CD4-positive, alpha-beta T cell treated with Interleukin-4 for 1 hour (primary cell): ENCODE measurements at places on chromosomes 4 and X.

DNA sequence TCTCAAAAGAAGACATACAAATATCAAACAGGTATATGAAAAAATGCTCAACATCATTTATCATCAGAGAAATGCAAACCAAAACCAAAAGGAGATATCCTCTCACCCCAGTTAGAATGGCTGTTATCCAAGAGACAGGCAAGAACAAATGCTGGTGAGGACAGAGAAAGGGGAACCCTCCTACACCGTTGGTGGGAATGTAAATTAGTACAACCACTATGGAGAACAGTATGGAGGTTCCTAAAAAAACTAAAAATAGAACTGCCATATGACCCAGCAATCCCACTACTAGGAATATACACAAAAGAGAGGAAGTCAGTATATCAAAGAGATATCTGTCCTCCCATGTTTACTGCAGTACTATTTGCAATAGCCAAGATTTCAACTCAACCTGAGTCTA is 83.5 kb downstream of the CDS1 start:
- DNase-seq: no peak

GRCh38 chr4:100348473-100348872 is 158.2 kb upstream of the DDIT4L start:
- no peak for DNase-seq

GRCh38 chrX:10923466-10923865 is 187.7 kb upstream of the HCCS start:
- no peak for DNase-seq

DNA sequence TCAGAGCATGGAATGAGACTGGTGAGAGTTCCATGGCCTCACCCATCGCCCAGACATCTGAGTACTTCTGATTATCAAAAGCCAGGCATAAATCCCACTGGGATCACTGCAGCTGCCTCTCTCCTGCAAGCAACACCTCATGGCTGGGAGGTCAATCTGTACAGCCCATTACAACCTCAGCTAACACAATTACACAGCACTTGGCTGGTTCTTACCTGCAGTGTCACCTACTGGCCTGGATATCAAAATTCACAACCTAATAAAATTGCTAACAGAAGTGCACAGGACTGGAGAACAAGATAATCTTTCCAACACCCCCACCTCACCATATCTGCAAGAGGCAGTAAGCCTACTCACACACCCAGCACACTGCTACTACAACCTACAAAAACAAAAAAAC is 341.7 kb upstream of the NDST3 start:
- DNase-seq: no peak

GRCh38 chr4:137524725-137525369 is 7.4 kb downstream of the PCDH18 start:
- DNase-seq: no peak

GRCh38 chr4:165079476-165079875 is 25.8 kb downstream of the TRIM75 start:
- DNase-seq: no peak

DNA sequence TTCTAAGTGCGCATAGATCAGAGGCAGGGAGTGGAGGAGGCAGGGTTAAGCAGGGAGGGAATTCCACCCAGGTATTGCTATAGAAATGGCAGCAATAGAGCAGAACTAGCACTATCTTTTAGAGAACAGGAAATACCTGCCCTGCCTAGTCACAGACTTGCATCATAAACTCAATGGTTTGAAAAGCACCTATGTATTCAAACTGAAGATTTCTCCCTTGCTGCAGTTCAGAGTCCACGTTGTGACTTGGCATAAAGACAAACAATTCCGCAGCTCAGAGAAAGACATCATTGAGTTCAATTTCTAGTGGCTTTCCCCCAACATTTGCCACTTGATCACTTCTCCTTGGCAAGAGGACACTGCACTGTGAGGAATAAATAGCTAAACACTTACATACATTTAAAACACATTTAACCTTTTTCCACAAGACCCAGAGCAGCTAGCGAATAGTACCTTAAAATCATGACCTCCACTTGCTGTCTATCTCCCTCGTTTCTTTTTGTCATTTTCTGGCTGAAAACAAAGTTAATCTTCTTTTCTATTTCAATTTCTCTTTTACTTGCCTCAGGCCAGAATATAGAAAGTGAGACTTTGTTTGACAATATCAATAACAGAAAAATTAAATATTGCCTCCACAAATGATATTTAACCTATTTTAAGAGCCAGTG is 42.4 kb downstream of the SLC7A11 start:
- no peak for DNase-seq

DNA sequence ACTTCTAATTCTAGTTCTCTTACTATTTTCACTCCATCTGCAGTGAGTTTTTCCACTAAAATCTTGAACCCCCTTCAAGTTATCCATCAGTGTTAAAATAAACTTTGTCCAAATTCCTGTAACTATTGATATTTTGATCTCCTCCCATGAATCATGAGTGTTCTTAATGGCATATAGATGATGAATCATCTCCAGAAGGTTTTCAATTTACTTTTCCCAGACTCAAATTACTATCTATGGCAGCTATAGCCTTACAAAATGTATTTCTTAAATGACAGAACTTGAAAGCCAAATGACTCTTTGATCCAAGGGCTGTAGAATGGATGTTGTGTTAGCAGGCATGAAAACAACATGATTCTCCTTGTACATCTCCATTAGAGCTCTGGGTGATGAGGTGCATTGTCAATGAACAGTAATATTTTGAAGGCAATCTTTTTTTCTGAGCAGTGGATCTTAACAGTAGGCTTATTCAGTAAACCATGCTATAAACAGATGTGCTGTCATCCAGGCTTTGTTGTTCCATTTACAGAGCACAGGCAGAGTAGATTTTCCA is 16.1 kb upstream of the IQCM start:
- no peak for DNase-seq

DNA sequence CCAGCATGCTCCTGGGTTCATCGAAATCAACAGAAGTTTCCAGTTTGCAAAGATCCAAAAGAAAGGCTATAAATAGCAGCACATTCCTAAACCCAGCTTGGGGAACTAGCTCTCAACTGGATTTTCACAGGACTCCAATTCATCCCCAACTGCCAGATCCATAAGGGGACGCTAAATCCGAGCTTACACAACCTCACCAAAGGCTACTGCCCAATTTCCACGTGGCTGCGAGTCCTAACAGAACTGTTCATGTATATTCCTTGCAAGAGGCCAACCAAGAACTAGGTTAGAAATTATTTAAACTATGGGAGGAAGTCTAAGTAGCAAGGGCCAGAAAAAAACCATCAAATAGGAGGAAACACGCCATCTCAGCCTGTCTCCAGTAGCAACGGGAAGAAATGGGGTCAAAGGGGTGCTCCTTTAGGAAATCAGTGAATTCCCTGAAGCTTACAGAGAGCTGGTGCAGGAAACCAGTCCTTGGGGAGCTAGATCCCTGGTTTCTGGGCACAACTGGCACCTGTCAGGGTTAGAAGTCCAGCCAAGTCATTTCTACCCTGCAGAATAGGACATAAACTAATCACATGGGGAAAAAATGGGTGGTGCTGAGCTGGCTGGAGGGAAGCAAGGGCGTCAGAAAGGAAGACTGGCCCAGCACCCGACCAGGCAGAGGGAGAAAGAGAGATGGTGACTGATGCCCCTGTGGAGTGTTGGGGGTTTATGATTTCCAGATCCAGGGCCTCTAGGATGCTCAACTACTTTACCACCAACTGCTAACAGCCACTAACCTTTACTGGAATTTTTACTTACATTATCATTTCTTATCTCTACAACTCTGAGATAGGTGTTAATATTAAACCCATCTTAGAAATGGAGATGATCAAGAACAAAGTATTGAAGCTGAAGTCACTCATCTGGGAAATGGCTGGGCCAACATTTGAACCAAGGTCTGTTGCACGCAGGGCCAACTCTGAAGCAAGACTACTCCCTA is 20.5 kb downstream of the RELL1 start:
- no peak for DNase-seq

DNA sequence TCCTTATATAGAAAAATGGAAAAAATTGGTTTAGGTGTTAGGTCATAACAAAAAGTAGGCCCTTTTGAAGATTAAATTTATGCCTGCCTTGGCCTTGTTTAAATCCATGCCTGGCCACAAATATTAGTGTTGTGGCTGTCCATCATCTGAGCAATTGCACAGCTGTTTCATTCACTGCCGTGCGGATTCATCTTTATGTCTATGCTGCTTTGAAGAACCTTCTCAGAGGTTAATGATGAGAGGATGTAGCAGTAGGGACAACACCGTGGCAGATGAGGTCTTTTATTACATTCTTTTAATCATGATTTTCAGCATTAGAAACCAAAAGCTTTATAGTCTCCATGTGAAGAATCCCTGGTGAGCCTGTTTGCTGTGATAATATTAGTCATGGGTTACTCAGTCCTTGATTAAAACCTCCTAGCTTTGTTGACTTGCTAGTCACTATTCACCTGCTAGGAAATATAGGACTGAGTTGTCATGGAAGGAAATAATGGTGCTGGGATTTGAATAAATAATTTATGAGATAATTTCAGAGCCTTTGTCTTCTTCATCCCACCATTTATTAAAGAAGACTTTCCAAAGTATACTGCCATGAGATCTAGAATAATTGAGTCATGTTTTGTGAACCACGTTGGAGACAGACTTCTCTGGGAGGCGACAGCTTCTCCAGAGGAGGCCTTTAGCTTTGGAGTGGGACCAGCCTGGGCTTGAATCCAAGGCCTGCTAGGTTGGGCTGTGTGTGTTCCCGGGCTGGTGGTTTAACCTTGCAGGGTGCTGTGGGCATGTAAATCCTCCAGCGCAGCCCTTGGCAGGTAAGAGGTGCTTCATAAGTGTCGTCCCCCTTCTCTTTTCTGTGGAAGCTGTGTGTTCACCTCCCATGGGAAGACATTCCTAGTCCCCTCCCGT is 53.5 kb downstream of the PTTG2 start:
- DNase-seq: no peak

- no peak for DNase-seq
These were observed 42.0 kb upstream of the BMPR1B start for GRCh38 chr4:94715726-94716125.

- DNase-seq: no peak
These were observed 120.2 kb upstream of the BANK1 start for GRCh38 chr4:101670370-101670769.

- DNase-seq: no peak
These were observed 656 bp upstream of the GSPT2 start for GRCh38 chrX:51742586-51742985.
